Fibroblast of villous mesenchyme (primary cell): ENCODE measurements at places on chromosomes 11 and 22. TPM values are rescaled to one million over a fixed set of nuclear protein-coding genes. Genes with fewer than 3 reads are reported as not detected.

DNA sequence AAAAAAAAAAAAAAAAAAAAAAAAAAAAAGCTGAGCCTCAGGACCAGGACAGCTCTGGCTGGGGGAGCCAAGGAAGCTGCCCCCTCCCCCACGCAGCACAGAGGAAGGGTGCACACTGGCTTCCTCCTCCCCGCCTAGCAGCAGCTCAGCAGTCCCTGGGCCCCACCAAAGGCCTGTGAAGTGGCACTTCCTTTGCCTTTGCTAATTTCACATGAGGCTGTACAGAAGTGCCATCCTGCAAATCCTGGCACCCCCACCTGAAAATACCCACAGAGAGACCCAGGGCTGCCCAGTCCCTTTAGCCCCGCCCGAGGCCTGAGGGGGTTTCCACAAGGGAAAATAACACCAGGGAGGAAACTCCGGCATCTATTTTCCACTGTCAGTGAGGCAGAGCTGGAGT, 3.9 kb downstream of the RHOG start:
- no peak for DNase-seq

DNA sequence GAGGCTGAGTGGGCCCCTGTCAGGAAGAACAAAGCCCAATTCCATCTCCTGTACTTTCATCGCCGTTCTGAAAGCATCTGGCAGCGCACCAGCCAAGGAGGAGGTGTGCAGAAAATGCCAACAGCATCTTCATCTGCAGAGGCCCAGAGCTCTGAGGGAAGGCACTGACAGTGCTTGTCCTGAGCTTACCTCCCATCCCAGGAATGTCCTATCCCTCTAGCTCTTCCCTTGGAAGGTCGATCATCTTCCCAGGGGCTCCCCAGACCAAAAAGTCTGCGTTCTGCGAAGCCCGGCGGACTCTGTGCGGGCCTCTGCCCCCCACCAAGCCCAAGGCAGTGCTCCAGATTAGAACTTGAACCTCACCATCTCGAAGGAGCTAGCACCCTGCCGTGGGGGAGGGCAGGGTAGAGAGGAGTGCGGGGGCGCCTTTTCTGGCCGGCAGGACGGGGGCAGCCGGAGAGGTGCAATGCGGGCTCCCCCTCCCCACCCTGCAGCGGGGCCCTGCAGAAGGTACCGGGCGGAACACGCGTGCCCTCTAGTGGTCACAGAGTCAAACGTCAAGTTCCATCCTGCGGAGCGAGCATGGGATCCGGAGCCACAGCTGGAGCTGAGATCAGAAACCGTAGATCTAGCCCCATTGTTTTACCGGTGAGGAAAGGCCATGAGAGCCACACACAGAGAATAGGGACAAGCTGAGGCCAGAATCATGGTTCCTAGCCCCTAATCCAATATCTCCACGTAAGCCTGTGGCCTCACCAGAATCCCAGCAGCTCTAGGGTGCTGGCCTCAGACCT, 5.0 kb downstream of the SCN2B start:
- DNase-seq: peak; percentile 42

GRCh38 chr11:4054643-4055042, 40.0 kb upstream of the RRM1 start:
- DNase-seq: no peak

- DNase-seq: peak; percentile 73
Observed at GRCh38 chr11:85685125-85685819, 723 bp downstream of the CCDC89 start.

Gene PRMT3
- 13.0 and 15.5 TPM in 2 replicates for total RNA-seq

GRCh38 chr22:20885557-20886323, 26.9 kb downstream of the SNAP29 start:
- DNase-seq: peak; percentile 92

GRCh38 chr22:29083933-29084591, 11.2 kb downstream of the KREMEN1 start:
- peak; percentile 80 for DNase-seq

Gene GP1BB
- total RNA-seq: 0.86 and 2.6 TPM in 2 replicates

- no peak for DNase-seq
Observed at GRCh38 chr22:48449466-48450187, 1378.0 kb downstream of the BRD1 start.

- no peak for DNase-seq
Observed at GRCh38 chr11:133693110-133693509, 152.2 kb downstream of the SPATA19 start.

- DNase-seq: peak; percentile 10
Observed at GRCh38 chr11:33089776-33090175, 50.4 kb downstream of the TCP11L1 start.

DNA sequence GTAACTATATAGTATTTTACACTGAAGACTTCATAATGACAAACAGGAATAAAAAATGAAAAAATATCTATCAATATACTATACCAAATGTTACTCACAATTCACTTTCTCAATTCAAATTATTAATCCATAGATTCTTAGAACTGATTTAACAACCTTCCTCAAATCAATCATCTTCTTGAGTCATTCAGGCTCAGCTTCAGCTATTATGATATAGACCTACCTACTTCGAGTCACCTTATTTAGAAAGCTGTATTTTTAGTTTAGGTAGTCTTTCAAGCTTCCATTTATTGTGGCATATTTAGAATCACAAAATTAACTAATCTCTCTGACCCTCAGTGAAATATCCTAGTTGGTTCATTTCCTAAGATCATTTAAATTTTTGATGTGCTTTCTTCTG, 8.2 kb downstream of the CREBZF start:
- DNase-seq: no peak

- DNase-seq: peak; percentile 50
Observed at GRCh38 chr11:31645747-31646146, 136.2 kb downstream of the ELP4 start.

Gene TBX1
- under 0.01 and 0.43 TPM in 2 replicates for total RNA-seq

GRCh38 chr22:30205281-30206115, 41.1 kb downstream of the LIF start:
- peak; percentile 97 for DNase-seq

Gene PNPLA3
- 5.5 and 8.2 TPM in 2 replicates for total RNA-seq

Gene GGTLC3
- total RNA-seq: not detected in 2 replicates

DNA sequence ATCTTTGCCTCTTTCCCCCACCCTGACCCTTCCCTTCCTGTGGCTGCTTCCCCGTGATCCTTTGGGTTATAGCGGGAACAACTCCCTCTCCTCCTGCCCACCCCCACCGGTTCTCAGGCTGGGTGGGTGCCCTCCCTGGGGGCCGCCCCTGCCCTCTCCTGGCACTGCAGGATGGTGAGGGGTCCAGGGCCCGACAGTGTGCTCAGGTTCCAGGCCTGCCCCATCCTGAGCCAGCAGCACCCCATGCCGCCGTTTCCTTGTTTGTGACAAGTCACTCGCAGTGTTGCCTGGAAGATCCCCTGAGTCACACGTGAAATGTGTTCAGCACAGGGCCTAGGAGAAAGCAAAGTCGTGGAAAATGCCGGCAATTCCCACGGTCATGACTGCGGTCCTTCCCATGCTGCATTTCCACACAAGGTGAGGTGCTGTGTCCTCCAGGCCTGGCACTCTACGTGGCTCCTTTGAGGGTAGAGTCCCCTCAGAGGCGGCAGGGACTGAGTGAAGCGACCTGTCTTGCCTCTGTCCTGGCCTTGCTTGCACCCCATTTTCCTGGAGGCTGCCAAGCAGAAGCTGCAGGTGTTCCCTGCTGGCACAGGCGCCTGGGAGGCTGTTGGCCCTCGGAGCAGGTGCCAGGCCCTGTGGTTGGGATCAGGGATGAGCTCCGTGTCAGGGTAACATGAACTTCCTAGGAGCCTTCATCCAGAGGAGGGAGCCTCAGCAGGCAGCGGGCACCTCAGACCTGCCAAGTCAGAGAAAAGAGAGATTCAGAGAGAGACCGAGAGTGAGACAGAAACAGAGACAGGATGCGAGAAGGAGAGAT, 80.5 kb upstream of the LINC01488 start:
- DNase-seq: no peak

- no peak for DNase-seq
Observed at GRCh38 chr11:49208006-49208721, at the start of gene FOLH1. FOLH1 (minus strand) TSS chr11:49208602; CDS start chr11:49208409, 193 bp downstream.

GRCh38 chr22:17171153-17172028, 12.3 kb upstream of the HDHD5 start:
- peak; percentile 88 for DNase-seq

- no peak for DNase-seq
Observed at GRCh38 chr11:119573858-119574257, 150.9 kb upstream of the THY1 start.

DNA sequence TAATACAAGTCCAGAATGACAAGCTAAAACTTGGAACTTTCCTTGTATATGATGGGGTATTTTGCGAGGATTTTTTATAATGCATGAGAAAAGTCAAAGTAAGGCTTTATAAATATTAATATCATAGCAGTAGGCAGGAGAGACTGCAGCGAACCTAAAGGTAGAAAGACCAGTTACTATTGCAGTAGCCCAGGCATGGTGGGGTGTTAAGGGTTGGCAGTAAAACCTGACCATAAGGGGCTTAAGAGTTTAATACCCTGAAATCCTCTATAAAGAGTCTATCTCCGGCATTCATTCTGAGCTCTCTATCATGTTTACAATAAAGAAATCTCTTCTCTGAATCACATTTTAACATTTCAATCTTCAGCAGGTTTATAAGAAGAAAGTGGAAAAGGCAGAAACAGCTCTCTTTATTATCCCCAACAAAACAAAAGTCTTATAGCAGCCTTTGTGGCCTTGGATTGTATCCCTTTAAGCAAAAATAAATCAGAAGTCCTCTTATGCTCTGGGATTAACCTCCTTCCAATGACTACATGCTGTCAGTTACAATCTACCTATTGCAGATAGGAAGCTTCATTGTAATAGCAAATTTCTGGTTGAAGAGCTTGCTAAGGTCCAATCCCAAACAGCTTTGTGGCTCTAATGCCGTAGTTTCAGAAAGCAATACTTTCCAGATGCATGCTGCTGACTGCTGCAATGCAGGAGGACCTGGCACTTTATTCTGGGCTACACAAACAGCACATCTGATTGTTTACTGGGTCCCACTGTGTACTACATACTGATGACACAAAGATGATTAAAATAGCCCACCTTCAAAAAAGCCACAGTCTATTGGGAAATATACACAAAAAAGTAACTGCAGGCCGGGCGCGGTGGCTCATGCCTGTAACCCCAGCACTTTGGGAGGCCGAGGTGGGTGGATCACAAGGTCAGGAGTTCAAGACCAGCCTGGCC, 45.8 kb downstream of the SIK3 start:
- peak; percentile 36 for DNase-seq

DNA sequence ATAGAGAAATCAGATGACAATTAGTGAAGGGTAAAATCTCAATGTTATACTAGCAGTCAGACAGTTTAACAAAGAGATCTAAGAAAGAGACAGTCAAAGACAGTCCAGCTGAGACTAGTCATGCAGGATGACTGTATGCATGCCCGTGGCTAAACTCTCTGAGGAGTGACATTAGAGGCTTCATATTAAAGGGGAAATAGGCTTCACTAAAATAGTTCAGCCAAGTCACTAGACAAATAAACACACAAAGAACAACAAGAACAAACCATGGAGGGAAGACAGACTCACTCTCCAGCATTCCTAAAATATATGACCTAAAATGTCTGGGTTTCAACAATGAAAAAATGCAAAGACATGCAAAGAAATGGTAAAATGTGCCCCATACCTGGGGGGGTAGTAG, 18.6 kb upstream of the APLNR start:
- DNase-seq: no peak

Gene DHCR7
- 94.1 and 101 TPM in 2 replicates for total RNA-seq

DNA sequence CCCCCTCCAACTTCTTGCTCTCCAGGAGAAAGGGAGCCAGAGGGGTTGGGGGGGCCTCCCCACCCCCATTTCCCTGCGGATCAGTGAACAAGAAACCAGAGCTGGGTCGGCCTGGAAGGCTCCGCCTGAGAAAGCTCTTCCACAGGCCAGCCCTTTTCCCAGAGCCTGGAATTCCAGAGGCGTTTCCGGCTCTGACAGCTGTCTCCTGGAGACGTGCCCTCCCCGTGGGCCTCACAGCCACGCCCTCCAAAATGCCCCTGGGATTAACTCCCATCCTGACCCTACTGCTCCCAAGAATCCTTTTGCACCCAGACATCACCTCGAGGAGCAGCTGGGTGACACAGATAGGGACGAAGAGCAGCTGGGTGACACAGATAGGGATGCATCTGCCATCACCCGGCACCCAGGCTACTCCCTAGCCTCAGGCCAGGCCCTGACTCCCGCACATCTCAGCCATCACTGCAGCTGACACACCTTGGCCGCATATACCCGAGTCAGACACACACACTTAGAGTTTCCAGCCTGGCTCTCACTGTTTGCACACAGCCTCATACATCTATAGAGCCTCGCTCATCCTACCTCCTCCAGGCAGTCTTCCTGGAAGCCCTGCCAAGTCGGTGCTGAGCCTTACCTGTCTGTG, 7.6 kb upstream of the CDC42EP1 start:
- peak; percentile 65 for DNase-seq

Gene CDHR5
- not detected in 2 replicates for total RNA-seq

- peak; percentile 56 for DNase-seq
Observed at GRCh38 chr22:45757068-45757467, 85.4 kb downstream of the ATXN10 start.

Gene MPPED2
- not detected in 2 replicates for total RNA-seq

DNA sequence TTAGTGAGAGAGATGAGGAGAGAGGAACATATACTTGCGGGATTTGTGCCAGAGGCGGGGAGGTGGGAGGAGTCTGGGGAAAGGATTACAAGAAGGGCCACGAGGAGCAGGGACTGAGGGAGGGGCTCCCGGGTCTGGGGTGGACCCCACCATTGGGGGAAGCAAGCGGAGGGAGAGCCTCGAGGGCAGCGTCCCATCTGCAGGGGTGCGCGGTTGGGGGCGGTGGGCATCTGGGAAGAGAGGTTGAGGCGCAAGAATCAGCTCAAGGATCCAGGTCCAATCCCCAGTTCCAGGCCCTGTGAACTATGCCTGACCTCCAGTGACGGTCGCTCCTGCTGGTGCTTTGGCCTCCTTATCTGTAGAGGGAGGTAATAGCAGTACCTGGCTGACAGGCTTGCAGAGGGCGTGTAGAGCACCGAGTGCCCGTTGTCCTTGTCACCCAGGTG, 38.0 kb downstream of the ADAMTS15 start:
- no peak for DNase-seq

GRCh38 chr22:29044657-29045176, 16.9 kb downstream of the C22orf31 start:
- peak; percentile 76 for DNase-seq

GRCh38 chr11:15590132-15590531, 475.4 kb downstream of the INSC start:
- peak; percentile 51 for DNase-seq

Gene ZP1
- total RNA-seq: not detected in 2 replicates

Gene C11orf91
- total RNA-seq: not detected in 2 replicates

- DNase-seq: peak; percentile 65
Observed at GRCh38 chr22:38504731-38505540, 1.2 kb downstream of the DDX17 start.

Gene TTLL12
- total RNA-seq: 22.9 and 27.1 TPM in 2 replicates
